Activated naive CD8-positive, alpha-beta T cell treated with anti-CD3 and anti-CD28 coated beads for 36 hours (primary cell): ENCODE measurements at places on chromosomes 11 and 22. TPM values are rescaled to one million over a fixed set of nuclear protein-coding genes. Genes with fewer than 3 reads are reported as not detected.

GRCh38 chr22:42920101-42920820, 63.2 kb upstream of the ARFGAP3 start:
- DNase-seq, result no peak

The HORMAD2 gene
- total RNA-seq, result not detected

DNA sequence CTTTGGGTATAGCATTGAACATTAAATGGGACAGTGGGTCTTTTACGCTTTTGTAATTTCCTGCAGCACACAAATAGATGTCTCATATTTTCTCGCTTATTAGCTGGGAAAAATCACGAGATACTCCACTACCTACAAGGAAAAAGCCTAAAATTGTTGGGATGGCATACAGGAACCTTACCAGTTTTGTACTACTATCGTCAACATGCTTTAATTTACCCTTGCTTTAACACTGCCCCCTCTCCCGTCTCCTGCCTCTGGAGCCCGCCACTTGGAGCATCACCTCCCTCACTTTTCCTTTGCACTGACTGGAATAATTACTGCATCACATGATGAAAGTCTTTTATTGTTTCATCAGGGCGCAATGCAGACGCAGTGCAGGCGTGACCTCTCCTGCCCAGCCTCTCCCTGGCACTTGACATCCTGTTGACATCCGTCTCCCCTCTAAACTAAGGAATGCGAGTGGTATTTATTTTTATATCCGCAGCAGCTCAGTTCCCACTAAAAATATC, 1.0 kb upstream of the FNBP4 start:
- peak; percentile 49 for DNase-seq

DNA sequence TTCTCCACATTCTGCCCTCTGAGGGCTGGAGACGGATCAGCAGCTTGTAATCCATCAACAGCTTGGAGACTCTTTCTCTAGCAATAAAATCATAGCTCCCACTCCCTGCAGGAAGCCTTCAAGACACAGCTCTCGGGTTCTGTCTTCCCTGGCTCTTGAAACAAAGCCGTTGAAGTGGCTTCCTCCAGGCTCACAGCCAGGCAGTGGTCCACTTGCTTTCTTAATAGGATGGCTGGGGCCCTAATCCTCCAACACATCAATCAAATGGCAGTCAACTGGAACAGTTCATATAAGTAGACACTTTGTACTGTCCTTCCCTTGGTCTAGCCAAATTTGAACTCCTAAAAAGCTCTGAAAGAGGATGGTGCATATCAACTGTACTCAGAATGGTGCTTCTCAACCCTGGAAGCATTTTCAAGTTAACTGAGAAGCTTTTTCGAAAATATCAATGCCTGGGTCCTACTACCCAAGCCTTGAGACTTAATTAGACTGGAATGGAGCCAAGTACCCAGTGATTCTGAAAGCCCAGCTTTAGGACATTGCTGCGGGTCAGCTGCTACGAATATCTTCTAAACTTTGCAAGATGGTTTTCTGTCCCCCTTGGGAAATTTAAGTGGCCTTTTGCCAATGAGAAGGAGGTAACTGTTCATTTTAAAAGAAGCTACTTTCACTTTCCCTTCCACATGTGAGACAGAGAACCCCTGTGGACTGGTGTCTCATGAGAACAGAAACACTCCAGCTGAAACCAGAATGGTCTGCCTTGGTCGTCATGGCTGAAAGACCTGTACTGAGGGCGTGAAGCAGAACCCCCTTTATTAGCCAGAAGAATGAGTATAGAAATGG, 74.7 kb downstream of the SC5D start:
- DNase-seq, result peak; percentile 24

The SLC22A9 gene
- not detected for total RNA-seq

DNA sequence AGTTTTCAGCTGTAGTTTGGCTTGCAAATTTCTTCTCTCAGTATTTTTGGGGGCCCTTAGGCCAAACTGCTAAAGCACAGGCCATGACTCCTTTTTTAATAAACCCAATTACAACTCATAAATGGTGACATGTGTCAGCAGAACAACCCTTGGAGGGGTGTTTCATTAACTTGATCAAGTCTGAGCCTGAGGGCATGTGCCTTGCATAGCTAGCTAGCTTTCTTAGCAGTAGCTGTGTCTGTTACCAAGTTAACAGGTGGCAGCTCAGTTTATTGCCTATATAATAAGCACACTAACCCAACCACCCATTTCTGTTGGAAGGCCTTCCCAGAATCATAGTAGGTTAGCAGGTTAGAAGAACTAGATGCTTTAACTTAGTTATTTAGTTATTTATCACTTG, 950.3 kb upstream of the CCDC90B start:
- DNase-seq, result no peak

The CARNS1 gene
- total RNA-seq, result 3.7 TPM
